ENCODE measurements at places on chromosomes 2 and 18.

- DNase-seq, result no peak
Observed at GRCh38 chr18:26993568-26993967, 128.1 kb upstream of the AQP4 start.

GRCh38 chr2:41926614-41927580 lies 120.9 kb upstream of the PKDCC start:
- DNase-seq, result no peak

GRCh38 chr2:199339891-199340605 lies 117.7 kb downstream of the SATB2 start:
- no peak for DNase-seq

DNA sequence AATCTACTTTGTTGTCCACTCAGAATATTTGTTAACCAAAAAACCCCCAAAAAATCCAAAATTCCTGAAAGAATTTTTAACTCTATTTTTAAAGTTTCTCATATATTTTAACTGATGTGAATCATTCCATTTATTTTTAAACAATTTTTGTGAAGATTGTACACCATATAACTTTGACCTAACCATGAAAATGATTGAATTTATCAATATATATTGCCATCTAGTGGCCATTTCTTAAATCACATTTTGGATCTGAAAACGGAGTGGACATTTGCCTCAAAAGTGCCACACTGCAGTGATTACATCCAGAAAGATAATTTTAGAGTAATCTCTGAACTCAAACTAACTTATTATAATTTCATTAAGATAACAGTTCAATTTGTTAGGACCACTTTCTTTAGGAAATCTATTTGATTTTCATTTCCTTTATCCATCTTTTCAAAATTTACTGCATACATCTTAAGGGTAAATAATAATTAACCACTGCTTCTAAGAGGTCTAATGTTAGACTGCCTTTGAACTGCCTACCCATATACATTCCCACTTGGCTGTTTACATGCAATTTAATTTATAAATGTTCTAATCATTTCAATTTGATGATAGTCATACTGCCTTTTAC lies 71.1 kb downstream of the DSC3 start:
- DNase-seq, result no peak

GRCh38 chr2:133054297-133054696 lies 384.3 kb upstream of the LYPD1 start:
- DNase-seq, result no peak

Data from left ventricle myocardium inferior (tissue), 1 donor.